Stimulated activated CD8-positive, alpha-beta memory T cell treated with anti-CD3 and anti-CD28 coated beads, Interleukin-15, amount 100 ng/mL, for 4 hours (primary cell): ENCODE measurements at places on chromosomes 3 and 15.

DNA sequence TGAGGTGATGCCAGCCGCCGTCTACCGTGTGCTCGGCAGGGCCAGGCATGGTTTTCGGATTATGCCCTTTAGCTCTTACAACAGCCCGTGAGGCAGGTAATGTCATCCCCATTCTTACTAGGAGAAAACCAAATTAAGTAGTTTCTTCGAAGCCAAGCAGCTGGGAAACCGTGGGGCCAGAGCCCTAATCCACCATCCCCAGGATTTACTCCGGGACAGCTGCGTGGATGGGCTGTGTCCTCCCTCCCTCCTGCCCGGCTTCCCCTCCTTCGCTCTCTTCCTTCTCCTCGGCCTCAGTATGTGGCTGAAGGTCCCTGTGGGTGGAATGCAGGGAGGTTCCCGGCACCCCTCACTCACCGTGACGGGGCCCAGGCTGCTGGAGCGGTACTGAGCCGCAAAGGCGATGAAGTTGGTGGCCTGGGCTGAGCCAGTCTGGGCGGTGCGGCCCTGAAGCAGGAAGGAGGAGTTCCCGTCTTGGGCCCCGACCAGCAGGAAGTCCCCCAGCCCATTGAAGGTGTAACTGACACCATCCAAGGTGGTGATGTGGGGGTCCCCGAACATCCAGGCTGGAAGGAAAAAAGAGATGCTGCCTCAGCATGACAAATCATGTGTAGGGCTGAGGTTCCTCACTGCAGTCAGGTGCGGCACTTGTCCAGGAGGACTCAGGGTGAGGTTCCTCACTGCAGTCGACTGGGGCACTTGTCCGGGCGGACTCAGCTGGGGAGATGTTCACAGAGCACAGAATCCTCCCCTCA, 42.5 kb downstream of the MUC20 start:
- no peak for DNase-seq

- DNase-seq: no peak
These were observed 52.7 kb downstream of the MB21D2 start for GRCh38 chr3:192864941-192865340.

DNA sequence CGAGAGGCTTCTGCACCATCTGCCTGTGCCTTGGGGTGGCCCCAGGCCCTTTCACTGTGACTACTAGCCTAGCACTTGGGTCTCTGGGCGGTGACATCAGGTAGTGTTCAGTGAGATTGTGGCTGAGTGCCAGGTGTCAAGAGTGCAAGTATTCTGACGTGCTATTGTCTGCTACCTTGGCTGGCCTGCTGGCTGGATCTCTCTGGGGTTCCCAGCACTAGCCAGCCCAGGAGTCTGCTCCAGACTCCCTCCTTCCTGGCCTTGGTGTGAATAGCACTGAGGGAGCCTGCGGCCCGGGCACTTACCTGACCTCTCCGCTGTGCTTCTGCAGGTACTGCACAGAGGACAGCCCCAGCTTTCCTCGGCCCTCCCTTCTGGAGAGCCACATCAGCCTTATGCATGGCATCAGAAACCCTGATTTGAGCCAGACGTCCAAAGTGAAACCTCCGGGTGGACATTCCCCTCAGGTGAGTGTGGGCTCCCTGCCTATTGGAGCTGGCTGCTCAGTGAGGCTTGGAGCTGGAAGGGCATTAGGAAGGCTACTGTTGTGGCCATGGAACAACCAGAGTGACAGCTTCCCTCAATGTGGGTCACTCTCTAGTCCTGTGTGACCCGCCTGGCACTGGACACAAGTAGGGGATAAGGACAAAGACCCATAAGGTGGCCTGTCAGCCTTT, 17.5 kb upstream of the ALPK3 start:
- no peak for DNase-seq

- DNase-seq: no peak
These were observed 29.0 kb downstream of the NDUFB4 start for GRCh38 chr3:120625159-120625586.

DNA sequence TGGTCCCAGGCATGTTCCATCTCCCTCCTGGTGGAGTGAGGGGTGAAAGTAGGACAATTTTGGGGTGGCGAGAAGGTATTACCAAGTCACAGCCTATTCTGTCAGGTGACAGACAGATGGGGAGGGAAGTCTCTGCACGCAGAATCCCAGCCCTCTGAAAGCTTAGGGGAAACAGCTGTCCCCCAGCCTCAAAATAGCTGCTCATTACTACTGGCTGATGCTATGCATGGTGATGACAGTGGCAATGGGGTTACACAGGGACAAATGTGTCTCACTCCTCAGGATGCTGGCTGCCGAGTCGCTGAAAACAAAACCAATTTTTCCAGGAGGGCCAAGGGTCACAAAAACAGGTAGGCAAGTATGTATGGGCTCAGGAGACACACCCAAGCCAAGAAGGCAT, 68.8 kb upstream of the OXTR start:
- DNase-seq: no peak

- DNase-seq: no peak
These were observed 496.5 kb upstream of the TBL1XR1 start for GRCh38 chr3:177693616-177694264.

- DNase-seq: no peak
These were observed 22.9 kb downstream of the PDIA5 start for GRCh38 chr3:123089611-123090331.

GRCh38 chr3:184050217-184050847, 2.5 kb upstream of the HTR3C start:
- no peak for DNase-seq

GRCh38 chr15:97615114-97615513, 345.4 kb upstream of the ARRDC4 start:
- no peak for DNase-seq

- DNase-seq: no peak
These were observed 1.0 kb upstream of the SLTM start for GRCh38 chr15:58934521-58934920.

DNA sequence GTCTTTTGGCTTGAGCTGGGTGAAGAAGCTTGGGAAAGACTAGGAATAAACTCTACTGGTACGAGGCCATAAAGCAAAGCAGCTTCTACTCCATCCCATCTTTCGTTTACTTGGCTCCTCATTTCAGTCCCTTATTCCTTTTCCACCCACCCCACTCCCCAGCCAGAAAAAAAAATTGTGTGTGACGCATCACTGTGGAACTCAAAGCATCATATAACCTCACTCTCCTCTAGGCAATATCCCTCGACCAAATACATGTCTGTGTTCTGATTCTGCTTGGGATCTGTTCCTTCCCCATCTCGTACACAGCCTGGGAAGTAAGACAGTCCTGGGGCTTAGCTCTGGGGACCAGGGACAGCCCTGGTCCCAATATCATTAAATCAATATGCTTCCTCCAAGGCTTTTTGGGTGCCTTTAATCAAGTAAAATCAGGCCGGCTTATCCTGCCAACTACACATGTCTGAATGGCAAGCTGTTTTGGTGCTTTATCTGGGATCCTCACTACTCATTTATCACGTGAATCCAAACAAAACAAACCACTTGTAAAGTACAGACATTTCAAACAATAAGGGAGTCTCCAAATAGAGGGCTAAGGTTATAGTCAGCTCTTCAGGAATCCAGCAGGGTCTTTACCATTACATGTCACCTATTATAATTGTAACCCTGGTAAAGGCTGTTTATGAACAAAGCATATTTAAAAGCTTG, 74.9 kb upstream of the ZBED2 start:
- DNase-seq: no peak
